SJSA1 (cell line): ENCODE measurements at places on chromosomes 2 and 18.

- no peak for DNase-seq
Observed at GRCh38 chr2:53821810-53822209, 35.0 kb downstream of the ERLEC1 start.

DNA sequence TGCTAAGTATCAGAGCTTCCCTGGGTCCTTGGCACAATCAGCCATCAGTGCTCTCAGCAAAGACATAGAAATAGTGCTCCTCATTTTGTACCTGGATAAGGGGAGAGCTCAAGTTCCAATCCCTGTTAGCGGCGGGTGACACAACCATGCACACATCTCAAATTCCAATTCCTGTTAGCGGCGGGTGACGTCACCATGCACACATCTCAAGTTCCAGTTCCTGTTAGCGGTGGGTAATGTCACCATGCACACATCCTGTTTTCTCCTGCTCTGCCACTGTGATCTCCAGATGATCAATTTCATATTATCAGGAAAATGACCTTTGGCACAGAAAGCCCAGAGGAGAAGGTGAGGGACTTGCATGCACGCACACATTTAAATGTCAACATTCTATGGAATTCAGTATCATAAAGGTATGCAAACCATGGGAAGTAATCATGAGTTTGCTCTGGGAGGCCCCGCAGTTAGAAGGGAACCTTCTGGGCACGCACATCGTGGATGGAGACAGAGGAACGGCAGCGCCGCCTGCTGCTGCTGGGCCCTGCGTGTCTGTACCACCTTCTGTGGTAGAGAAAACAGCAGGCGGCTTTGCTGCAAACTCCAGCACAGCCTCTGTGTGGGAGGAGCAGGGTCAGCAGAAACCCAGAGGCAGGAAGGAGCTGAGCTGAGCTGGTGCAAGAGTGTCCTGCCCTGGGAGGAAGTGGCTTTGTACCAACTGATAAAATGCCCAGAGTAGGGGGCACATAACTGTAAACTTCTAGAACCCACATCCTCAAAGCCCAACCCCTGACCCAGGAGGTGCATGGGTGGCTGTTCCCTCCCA lies 77.8 kb downstream of the MBP start:
- peak; percentile 83 for DNase-seq

DNA sequence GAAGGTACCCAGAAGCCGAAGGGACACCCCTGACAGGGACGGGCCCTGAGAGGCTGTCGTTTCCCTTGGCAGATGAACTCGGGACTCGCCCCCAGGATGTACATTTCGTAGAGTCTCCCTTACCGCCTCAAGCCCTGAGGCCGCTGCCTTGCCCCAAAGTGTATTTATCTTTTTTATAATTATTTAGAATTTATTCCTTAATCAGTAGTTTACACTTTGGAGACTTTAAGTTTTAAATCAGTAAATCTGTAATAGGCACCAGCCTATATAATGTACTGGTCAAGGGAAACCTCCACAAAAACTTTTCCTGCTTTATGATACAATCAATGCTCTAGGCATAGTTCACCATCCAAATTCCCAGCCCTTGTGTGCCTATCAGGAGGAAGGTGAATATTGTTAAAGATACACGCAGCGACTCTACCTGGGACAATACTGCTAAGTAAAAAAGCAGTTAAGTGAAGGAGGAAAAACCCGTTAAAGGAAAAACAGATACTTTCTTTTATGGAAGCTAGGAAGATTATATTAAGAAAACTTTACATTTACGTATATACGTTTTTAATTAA lies 848 bp downstream of the VRK2 start:
- DNase-seq, result no peak

DNA sequence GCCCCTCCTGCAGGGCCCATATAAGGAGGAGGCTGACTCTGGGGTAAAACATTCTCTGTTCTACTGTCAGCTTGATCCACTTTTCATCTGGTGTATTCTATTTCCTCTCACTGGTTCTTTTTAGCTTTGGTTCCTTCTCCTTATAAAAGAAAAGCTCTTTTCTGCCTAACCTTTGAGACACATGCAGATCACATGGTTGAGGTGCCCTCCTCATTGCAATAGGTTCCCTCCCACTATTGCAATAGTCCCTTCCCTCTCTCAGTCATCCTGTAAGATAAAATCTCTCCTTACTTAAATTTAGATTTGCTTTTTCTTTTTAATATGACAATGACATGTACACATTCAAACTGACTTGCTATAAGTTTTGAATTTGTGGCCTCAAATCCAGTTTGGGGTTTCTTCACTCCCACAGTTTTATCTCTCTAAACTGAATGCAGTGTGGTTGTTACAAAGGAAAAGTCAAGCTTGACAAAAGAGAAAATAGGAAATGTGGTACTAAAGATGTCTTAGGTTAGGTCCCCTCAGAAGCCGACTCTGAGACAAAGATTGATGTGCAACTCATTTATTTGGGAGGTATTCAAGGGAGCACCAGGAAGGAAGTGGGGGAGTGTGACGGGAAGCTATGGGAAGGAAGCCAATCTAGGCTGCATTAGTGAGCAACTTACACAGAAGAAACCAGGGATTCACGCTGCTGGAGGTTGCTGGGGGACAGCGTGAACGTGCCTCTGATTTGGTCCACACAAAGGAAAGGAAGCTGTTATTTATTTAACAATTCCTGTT lies 127.6 kb upstream of the LINC00305 start:
- no peak for DNase-seq

DNA sequence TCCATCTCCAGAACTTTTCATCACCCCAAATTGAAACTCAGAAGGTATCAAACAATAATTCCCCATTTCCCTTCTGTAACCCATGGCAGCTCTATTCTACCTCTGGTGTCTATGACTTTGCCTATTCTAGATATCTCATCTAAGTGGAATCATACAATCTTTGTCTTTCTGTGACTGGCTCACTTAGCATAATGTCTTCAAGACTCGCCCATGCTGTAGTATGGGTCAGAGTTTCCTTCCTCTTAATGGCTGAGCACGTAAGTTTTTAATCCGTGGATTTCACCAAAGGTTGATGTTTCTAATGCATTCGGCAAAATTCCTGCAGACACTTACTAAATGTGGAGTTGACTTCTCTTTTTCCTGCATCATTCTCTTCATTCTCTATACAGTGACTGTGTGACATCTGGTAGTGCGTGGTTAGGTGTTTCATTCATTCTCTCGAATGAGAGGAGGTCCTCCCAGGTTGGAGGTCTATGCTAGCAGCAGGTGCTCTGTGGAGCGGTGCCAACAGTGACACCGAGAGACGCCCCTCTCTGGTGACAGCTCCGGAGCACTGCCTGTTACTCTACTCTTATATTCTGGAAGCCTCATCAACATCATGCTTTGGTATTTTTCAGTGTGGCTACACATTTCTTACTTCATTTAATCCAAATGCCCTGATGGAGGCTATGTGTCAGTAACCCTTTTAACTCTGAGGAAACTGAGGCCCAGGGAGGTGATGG lies 50.1 kb downstream of the ATOH8 start:
- no peak for DNase-seq

- DNase-seq, result peak; percentile 57
Observed at GRCh38 chr2:29123617-29124349, 8.6 kb downstream of the CLIP4 start.

DNA sequence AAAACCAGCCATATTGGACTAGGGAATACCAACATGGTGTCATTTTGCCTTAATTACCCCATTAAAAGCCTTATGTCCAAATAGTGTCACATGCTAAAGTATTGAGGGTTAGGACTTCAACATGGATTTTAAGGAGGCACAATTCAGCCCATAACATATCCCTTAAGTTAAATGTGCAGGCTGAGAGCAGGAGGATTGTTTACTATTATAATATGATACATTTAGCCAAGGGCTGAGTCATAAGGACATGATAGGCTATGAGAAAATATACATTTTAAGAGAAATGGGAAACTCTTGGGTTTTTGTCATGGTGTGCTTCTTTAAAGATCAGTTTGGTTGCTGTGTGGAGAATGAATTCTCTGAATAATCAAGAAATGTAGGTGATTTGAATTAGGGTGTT lies 136.8 kb downstream of the RDH14 start:
- DNase-seq, result no peak

- DNase-seq, result no peak
Observed at GRCh38 chr2:223494496-223494895, 107.7 kb downstream of the SCG2 start.

DNA sequence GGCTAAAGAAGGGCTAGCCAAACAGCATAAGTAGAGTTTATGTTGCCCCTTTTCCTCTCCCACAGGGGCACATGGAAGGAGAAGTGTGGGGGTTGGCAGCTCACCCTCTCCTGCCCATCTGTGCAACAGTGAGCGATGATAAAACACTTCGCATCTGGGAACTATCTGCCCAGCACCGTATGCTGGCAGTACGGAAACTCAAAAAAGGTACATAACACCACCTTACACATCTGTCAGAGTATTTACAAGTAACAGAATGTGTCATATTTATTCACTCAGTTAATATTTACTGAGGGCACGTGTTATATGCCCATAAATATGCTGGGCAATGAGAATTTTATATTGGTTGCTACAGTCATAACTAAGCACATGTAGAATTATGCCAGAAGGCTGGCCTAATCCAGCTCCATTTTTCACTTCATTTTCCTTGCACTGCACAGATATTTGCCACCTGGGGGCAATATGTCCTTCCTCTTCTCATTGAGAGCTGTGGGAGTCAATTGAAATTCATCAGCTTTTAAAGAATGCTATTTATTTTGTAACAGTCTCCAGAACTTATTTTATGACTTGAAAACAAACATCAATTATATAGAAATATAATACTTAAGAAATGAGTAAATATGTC lies 150.6 kb downstream of the RTN4 start:
- no peak for DNase-seq

DNA sequence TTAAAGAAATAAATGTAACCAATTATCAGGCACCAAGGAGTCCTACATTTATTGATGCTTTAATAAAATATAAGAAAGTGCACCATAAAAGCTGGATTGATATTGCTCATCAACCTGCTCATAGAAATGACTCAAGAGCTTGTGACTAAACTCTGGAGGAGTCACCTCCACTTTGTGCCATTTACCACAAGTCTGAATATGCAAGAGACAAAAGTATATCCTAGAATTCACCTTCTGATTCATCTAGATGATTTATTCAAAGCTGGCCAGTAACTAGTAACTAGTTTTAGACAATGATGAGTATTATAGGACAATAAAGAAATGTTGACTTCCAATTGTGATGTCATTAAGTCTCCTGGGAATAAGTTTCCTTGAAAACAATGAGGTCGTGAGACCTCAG lies 146.0 kb upstream of the SOX11 start:
- DNase-seq, result no peak

DNA sequence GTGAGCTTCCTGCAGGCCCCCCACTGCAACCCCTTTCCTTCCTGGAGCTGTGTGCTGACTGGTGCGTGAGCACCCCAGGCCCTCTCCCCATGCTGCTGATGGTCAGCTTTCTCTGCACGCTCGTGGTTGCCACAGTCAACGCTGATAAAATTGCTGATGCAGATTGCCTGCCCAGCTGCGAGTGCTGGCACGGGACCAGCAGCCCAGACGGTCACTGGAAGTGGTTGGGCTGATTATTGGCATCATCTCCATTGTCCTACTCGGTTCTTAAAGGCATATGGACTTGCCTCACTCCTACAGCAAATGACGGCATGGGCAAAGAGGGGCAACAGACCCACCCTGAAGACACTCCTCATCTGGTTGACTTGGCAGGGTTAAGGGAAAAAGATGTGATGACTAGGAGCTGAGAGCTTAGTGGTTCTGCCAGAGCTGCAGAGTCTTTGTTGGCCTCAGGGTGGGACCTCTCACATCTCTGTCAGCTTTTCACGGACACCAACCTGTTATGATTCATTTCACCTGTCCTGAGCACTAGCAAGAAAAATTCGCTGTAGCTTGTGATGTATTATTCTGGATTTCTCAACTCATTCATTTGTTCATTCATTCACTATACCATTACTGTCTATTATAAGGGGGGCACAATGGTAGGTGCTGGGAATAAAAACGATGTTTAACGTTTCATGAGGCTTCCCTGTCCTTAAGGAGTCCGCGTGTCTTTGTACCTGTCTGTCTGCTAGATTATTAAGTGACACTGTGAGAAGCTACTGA lies 38.4 kb downstream of the PAX8 start:
- DNase-seq, result peak; percentile 67

GRCh38 chr2:86226636-86227520 lies 27.6 kb downstream of the MRPL35 start:
- no peak for DNase-seq

DNA sequence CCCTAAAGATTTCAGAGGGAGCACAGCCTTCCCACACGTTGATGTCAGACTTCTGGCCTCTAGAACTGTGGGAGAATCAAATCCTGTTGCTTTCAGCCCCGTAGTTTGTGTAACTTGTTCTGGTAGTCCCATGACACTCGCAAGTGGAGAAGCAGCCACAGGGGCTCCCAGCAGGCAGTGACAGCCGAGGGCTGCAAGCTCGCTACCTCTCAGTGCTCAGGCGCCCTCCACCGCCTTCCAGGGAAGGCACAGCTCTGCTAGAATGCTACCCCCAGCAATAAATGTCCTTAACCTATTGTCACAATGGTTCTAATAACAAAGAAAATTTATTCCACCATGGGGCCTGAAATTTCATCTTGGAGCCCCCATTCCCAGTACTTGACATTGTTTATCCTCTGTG lies 143.1 kb upstream of the ZNF236 start:
- no peak for DNase-seq

DNA sequence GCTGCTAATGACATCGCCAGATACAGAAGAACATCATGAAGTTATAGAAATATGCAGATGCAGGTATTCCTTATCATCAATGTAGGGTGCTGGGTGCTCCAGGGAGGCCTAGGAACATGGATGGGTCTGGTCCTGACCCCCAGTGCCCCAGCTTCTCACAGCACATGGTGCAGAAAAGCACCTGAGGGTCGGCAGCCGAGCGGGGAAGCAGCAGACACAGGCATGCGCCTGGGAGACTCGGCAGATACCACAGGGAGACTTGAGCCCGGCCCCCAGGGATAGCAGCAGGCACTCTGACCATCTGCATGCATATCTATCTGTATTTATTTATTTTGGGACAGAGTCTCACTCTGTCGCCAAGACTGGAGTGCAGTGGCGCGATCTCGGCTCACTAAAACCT lies 43.2 kb downstream of the TMEM18 start:
- DNase-seq, result no peak

DNA sequence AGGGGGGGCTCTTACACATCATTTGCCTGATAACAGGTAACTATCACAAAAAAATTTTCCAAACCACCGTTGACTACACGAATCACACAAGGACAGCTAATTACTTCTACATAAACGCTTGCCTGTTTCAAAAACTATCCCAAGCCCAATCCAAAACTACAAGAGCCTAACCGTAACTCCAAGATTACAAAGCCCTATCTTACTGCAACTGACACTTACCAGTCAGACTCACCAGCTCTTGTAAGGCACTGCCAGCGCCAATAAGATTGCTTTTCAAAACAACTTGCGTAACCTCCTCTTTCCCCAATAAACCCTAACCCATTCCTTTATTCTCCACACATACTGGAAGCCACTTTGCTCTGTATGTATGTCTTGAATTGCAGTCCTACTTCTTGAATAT lies 148.4 kb downstream of the NBAS start:
- DNase-seq, result no peak

DNA sequence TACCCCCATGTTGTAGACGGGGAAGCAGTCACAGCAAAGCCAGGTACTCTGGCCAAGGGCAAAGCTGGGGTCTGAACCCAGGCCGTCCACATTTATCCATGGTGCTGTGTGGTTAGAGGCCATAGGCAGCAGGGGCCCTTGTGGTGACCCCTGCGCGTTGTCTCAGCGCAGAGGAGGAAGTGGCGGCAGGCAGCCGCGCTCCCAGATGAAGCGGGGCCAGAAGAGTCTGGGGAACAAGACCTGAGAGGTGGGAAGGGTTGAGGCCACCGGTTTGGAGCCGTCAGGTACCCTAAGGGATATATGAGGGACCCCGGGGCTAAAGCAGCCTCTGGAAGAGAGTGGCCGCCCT lies 770 bp downstream of the ZNF396 start:
- DNase-seq, result no peak
